ENCODE measurements at places on chromosomes 13 and 19. TPM values are rescaled to one million over a fixed set of nuclear protein-coding genes. Genes with fewer than 3 reads are reported as not detected.

Gene RASGRP4
- not detected for total RNA-seq

DNA sequence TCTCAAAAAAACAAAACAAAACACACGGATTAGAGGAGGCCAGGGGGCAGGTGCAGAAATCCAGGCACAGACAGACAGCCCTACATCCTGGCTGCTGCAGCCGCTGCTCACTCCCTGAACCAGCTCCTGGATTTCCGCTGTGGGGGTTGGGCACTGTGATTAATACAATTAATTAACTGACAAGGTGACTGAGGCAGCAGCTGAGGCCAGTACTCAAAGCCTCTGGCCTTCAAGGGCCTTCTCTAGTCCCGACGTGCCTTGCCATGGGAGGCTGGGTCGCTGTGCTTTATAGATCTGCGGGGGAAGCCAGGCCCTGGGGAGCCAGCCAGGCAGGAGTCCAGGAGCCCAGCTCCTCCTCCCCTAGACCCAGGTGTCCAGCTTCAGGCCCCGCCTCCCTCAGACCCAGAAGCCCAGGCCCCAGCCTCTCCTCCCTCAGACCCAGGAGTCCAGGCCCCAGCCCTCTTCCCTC lies 4.6 kb downstream of the NECTIN2 start:
- H3K4me3 ChIP-seq: no peak overlapping the region
- H3K27me3 ChIP-seq: peaks cover 3% of the 10 kb centered on the region
- no peak for DNase-seq
- H3K4me1 ChIP-seq: peaks cover 60% of the 10 kb centered on the region
- peaks cover 23% of the 10 kb centered on the region for H3K36me3 ChIP-seq

- no peak overlapping the region for H3K27ac ChIP-seq
- peaks cover 57% of the 10 kb centered on the region for H3K4me1 ChIP-seq
- no peaks in the 10 kb centered on the region for H3K27me3 ChIP-seq
- DNase-seq: no peak
Observed at GRCh38 chr13:99013951-99014350, 36.1 kb upstream of the DOCK9 start.

GRCh38 chr19:35052599-35053190 lies 11.2 kb downstream of the HPN start:
- no peak overlapping the region for H3K27ac ChIP-seq
- H3K4me1 ChIP-seq: no peaks in the 10 kb centered on the region
- no peak for DNase-seq
- no peak overlapping the region for H3K4me3 ChIP-seq

Gene SGCG
- not detected for total RNA-seq

DNA sequence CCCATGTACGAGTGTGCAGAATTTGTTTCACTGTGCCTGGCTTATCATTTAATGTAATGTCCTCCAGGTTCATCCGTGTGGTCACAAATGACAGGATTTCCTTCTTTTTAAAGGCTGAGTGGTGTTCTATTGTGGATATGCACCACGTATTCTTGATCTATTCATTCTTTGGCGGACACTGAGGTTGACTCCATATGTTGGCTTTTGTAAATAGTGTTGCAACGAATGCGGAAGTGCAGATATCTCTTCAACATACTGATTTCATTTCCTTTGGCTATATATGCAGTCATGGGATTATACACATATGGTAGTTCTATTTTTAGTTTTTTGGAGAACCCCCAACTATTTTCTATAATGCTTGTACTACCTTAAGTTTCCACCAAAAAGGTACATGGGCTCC lies 13.0 kb downstream of the OR7A5 start:
- no peaks in the 10 kb centered on the region for H3K4me1 ChIP-seq
- no peak overlapping the region for H3K27ac ChIP-seq
- no peak overlapping the region for H3K4me3 ChIP-seq

Gene RTBDN
- not detected for total RNA-seq

- no peaks in the 10 kb centered on the region for H3K27me3 ChIP-seq
- peaks cover 14% of the 10 kb centered on the region for H3K4me1 ChIP-seq
- no peak overlapping the region for H3K4me3 ChIP-seq
Observed at GRCh38 chr19:37999309-38000213, 92.6 kb downstream of the SIPA1L3 start.

DNA sequence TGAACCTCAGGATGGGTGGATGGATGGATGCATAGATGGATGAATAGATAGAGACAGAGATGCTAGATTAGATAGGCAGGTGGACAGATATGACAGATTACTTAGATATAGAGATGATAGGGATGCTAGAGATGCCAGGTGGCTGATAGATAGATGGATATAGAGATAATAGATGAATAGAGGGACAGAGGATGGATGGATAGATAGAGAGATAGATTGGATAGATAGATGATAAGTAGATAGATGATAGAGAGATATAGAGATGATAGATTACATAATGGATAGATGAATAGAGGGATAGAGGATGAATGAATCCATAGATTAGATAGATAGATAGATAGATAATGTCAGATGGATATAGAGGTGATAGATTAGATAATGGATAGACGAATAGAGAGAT lies 88.4 kb upstream of the TM9SF2 start:
- H3K4me3 ChIP-seq: no peak overlapping the region
- H3K27me3 ChIP-seq: no peaks in the 10 kb centered on the region
- no peaks in the 10 kb centered on the region for H3K36me3 ChIP-seq
- peaks cover 3% of the 10 kb centered on the region for H3K4me1 ChIP-seq
- H3K27ac ChIP-seq: no peak overlapping the region

Gene HCN2
- total RNA-seq: 0.57 TPM

Gene C19orf67
- not detected for total RNA-seq

Gene ETV2
- 0.44 TPM for total RNA-seq

DNA sequence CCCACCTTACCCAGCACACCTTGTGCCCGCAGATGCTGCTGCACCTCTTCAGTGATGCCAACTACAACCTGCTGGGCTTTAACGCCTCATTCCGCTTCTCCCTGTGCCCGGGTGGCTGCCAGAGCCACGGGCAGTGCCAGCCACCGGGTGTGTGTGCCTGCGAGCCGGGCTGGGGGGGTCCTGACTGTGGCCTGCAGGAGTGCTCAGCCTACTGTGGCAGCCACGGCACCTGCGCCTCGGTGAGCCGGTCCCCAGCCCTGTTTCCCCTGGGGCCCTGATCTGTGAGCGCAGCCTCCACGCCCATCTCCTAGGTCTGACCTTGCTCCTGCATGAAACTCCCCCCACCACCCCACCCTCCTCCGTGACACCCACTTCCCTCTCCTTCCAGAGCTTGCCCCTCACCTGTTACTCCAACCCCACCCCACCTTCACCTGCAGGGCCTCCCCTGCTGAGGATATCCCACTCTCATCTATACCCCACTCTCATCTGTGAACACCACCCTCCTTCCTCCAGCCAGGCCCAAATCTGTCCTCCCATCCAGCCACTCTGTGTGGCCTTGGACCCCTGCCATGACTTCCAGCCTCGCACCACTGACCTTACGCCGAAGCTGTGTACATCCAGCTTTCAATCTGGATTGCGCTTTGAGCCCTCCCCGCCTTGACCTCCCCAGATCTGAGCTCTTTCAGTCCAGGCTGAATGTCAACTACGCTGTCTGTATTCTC lies 8.7 kb downstream of the MEGF8 start:
- no peak for DNase-seq
- H3K27ac ChIP-seq: no peak overlapping the region

Gene BST2
- total RNA-seq: 35.1 TPM

Gene DOCK6
- total RNA-seq: 94.0 TPM

- no peak for DNase-seq
- H3K27me3 ChIP-seq: peaks cover 4% of the 10 kb centered on the region
- H3K4me3 ChIP-seq: no peak overlapping the region
Observed at GRCh38 chr13:31043957-31044356, 111.5 kb downstream of the TEX26 start.

GRCh38 chr13:43135516-43135915 lies 112.1 kb downstream of the DNAJC15 start:
- DNase-seq: no peak
- no peaks in the 10 kb centered on the region for H3K36me3 ChIP-seq
- H3K4me1 ChIP-seq: no peaks in the 10 kb centered on the region
- no peak overlapping the region for H3K4me3 ChIP-seq
- no peak overlapping the region for H3K27ac ChIP-seq
- no peaks in the 10 kb centered on the region for H3K27me3 ChIP-seq

DNA sequence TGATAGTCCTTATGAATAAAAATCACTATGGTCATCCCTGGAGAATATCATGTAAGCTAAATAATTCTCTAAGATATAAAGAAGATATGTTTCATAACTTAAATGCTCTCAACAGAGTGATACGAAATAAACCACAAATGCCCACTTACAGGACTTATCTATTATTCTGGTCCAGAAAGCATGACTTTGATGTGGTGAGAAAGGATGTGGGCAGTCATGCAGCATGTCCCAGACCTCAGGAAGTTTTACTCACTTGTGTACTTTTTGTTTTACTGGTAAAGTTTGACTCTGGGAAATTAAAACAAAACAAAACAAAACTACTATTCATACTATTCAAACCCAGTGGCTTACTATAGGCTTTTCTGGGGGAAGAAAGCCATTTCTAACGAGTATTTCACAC lies 483.2 kb upstream of the SLITRK6 start:
- H3K27me3 ChIP-seq: no peaks in the 10 kb centered on the region
- no peak overlapping the region for H3K4me3 ChIP-seq
- no peaks in the 10 kb centered on the region for H3K4me1 ChIP-seq
- H3K36me3 ChIP-seq: no peaks in the 10 kb centered on the region
- DNase-seq: no peak

Gene ZIK1
- total RNA-seq: 3.0 TPM
